Activated CD8-positive, alpha-beta memory T cell treated with anti-CD3 and anti-CD28 coated beads for 1 hour (primary cell): ENCODE measurements at places on chromosomes 11 and 22.

GRCh38 chr22:45312856-45313255 lies 3.1 kb downstream of the FAM118A start:
- no peak for DNase-seq

DNA sequence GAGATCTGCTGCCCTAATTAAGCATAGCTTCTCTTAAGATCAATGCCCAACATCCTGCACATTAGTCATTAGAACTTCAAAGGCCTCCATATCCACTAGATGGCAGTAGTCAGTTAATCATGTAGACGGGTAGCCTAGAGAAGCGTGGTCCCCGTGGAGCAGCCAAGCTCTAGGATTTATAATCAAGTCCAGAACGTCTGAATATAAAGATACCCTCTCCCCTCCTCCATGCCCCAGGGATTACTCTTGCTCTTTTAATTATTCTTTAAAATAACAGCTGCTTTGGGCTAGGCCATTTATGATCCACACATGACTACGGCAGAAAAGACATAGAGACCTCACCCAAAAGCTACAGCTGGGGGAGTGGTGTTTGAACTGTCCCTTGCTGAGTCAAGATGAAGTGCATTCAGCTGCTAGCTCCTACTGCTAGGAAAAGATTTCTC lies 327.6 kb upstream of the PLET1 start:
- no peak for DNase-seq

GRCh38 chr11:61429346-61429690 lies 457 bp downstream of the CPSF7 start:
- peak; percentile 30 for DNase-seq

GRCh38 chr11:117823294-117823945 lies 1.1 kb downstream of the FXYD2 start:
- no peak for DNase-seq

DNA sequence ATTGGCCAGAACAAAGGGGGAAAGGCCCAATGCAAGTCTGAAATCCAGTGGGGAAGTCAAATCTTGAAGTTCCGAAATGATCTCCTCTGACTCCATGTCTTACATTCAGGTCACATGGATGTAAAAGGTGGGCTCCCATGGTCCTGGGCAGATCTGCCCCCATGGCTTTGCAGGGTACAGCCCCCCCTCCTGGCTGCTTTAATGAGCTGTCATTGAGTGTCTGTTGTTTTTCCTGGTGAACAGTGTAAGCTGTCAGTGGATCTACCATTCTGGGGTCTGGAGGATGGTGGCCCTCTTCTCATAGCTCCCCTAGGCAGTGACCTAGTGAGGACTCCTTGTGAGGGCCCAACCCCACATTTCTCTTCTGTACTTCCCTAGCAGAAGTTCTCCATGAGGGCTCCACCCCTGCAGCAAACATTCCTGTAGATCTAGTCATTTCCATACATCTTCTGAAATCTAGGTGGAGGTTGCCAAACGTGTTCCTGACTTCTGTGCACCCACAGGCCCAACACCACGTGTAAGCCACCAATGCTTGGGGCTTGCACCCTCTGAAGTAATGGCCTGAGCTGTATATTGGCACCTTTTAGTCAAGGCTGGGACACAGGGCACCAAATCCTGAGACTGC lies 9.3 kb downstream of the CARD18 start:
- DNase-seq, result no peak

DNA sequence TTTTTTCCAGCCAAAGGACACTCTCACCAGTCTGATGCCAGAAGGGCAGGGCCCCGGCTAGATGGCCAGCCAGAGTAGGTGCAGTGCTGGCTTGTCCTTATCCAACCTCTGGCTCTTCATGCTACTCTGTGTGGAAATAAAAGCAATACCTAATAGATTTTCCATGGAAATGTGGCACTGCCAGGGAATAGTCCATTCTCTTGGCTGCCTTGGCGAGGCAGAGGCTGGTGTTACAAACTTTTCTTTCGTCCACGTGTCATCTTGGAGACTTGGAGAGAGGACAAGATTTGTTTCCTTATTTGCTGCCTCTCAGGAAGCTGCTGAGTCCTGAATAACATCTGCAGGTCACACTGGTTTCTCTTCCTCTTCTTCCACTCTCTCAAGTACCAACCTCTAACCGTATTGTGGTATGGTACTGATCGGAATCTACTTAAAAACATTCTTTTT lies 17.2 kb upstream of the C1QTNF4 start:
- DNase-seq, result no peak

- no peak for DNase-seq
Measured at GRCh38 chr22:41288245-41288946, 2.4 kb upstream of the RANGAP1 start.

GRCh38 chr22:46006379-46007002 lies 29.5 kb upstream of the WNT7B start:
- DNase-seq, result peak; percentile 73

DNA sequence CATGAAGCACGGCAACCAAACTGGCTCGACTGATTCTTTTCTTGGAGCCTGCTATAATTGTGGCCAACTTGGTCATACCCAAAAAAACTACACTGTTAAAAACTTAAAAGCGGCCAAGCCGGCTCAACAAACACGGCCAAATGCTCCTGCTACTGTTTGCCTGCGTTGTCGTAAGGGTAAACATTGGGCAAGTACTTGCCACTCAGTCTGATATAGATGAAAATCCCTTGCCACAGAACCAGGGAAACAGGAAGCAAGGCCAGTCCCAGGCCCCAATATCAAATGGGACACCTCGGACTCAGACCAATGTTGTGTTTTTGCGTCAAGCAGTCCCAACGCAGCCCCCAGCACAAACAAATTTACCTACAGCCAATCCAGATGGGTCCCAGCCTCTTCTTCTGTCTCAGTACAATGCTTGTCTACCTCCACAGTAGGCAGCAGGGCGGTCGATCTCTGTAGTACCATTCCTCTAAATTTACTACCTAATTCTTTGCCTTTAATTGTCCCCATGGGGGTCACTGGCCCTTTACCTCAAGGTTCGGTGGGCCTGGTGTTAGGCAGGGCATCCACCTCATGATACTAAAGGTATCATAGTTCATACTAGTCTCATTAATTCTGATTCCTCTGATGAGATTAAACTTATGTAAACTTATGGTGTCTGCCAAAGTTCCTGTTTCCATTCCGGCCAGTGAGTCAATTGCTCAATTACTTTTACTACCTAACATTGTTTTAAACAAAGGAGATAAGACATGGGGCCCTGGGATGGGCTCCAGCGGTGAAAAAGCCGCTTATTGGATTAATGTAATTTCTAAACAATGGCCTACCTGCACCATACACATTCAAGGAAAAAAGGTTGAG lies 3.7 kb upstream of the COMT start:
- DNase-seq, result no peak

DNA sequence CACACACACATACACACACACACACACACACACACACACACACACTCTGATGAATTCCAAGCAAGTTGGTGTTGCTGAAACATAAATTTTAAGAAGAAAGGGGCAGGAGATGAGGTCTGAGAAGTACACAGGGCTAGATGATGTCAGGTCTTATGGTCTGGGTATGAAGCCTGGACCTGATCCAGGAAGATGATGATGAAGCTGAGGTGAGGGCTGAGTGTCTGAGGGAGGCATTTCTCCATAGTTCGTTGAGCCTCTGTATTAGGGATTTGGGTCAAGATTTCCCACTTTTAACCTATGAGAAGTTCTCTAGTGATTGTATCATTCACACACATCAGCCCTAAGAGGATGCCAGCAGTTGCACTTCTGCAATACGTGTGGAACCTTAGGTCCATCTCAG lies 32.6 kb downstream of the KREMEN1 start:
- no peak for DNase-seq

- DNase-seq, result no peak
Measured at GRCh38 chr11:75602951-75603350, 40.9 kb downstream of the SERPINH1 start.

GRCh38 chr11:12810568-12810894 lies 136.3 kb downstream of the TEAD1 start:
- no peak for DNase-seq

DNA sequence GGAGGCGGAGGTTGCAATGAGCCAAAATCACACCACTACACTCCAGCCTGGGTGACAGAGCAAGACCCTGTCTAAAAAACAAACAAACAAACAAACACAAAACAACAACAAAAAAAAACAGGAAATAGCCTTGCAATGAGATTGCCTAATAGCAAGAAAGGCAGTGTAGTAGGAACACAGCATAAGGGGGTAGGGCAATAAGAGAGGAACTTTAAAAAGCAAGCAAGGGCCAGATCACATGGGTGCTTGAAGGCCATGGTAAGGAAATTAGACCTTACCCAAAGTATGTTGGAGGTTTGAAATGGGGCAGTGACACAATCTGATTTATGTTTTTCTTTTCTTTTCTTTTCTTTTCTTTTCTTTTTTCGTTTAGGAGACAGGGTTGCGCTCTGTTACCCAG lies 34.7 kb upstream of the NRIP3 start:
- DNase-seq, result no peak

DNA sequence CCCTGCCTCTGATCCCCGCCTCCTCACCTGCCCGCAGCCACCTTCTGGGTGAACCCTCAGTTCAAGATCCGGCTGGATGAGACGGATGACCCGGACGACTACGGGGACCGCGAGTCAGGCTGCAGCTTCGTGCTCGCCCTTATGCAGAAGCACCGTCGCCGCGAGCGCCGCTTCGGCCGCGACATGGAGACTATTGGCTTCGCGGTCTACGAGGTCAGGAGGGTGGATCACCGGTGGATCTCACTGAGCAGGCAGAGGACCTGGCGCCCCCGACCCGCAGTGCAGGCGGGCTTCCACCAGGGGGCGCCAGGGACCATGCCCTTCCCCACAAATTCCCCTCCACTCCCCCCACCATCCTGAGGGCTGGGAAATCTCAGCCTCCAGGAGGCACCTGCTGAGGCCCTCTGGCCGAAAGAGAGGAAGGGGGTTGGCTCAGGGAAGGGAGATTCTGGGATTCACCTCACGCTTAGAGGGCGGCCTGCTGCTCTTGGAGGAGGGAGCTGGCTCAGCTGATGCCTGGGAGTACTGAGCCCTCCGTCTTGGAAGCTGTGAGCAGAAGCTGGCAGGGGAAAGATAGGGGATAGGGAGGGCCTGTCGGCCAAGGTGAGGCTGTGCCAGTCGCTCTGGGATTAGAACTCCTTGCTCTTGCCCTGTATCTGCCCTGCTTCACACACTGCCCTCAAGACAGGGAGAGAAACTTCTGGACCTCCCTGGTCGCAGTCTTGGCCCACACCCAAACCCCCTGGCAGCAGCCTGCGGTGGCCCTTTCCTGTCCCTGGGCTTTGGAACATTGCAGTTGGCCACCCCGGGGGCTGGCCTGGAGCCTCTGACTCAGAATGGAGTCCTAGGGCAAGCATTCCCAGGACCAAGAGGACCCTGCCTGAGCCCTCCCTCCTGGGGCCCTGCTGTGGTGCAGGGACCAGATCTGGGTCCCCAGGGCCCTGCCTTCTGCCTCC lies 23.2 kb downstream of the CAPN1 start:
- peak; percentile 43 for DNase-seq

DNA sequence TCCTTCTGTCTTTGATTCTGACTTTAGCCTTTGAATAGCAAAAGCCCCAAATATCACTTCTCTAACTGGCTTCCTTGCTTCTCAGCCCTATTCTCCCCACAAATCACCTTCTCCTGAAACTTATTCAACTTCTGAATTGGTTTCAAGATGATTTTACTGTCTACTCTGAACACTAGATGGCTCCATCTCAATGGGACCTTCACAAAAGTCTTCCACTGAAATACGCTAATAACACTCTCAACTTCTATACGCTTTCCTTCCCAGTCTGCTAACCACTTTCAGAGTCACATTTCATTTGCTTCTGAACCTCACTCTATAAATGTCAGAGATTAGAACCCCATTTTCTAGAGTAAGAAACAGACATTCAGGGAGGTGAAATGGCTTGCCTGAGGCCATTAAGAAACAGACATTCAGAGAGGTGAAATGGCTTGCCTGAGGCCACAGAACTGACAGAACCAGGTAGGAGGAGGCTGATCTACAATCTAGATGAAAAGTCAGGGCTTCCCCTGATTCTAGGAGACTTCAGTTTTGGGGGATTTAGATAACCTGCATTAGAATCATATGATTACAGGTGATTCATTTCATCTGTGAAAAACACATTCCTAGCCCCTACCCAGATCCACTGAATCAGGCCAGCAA lies 20.6 kb downstream of the MORC2 start:
- DNase-seq, result no peak

GRCh38 chr11:123616505-123617198 lies 37.8 kb downstream of the SCN3B start:
- no peak for DNase-seq

DNA sequence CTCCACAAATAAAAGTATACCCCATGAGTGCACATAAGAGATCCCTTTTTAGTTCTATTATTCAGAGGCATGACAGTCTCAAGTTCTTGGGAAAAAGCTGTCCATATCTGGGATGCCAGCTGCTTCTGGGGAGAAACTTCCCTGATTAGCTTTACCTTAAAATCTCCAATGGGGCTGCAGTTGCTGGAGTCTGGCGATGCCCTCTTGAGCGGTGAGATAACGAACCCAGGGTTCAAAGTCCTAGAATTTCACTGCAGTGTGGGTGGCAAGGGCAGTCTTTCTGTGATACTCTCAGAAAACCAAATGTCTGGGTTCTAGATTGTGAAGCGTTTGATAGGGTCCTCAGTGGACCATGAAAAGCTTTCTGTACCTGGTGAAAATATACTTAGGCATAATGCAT lies 7.4 kb upstream of the PRR33 start:
- no peak for DNase-seq

GRCh38 chr11:78540256-78540655 lies 34.4 kb downstream of the NARS2 start:
- DNase-seq, result no peak

DNA sequence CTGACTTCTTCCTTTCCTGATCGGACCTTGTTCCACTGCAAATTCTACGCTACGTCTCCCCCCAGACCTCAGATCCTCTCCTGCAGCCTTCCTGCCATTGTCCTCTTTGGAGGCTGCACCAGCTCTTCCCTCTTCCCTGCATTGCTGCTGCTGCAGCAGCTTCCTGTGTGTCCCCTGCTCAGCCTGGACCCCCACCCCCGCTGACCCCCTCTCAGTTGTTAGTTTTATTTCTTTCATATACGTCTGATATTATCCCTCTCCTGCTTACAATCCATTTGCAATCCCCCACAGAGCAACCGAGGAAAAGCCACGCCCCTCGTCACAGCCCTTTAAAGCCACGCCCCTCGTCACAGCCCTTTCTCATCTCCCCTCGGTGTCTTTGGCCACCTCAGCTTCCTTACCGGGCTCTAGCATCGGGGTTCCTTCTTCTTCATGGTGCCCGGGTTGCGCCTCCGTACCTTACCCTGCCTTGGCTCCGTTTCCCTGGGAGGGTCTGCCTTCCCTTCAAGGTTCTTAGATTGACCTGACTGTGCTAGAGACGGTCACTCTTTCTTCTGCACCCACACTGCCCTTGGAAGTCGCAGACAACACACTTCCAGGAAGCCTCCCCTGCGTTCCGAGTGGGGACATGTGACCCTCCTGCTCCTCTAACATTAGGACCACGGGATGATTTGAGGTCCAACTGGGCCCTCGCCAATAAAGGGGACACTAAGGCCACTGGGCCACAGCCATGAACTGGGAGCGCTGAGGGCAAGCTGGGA lies 4.8 kb downstream of the MRGPRG start:
- no peak for DNase-seq

GRCh38 chr11:14018441-14018840 lies 55.9 kb downstream of the SPON1 start:
- DNase-seq, result no peak
